Activated CD8-positive, alpha-beta memory T cell treated with anti-CD3 and anti-CD28 coated beads, Interleukin-2, amount 50 U/mL, for 4 hours (primary cell): ENCODE measurements at places on chromosomes 7 and 10.

DNA sequence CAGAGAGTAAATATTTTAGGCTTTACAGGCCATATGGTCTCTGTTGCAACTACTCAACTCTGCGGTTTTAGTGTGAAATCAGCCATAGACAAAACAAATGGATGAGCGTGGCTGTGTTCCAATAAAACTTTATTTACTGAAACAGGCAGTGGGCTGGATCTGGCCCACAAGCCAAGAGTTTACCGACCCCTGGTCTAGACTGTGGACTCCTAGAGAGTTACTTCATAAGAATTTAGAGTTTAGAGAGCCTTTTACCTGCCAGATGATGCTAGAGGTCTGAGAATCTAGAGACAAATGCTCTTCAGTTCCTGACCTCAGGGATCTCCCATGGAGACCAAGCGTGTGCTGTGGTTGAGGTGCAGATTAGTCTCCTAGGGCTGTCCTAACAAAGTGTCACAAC is 174.8 kb downstream of the PTEN start:
- DNase-seq = no peak

DNA sequence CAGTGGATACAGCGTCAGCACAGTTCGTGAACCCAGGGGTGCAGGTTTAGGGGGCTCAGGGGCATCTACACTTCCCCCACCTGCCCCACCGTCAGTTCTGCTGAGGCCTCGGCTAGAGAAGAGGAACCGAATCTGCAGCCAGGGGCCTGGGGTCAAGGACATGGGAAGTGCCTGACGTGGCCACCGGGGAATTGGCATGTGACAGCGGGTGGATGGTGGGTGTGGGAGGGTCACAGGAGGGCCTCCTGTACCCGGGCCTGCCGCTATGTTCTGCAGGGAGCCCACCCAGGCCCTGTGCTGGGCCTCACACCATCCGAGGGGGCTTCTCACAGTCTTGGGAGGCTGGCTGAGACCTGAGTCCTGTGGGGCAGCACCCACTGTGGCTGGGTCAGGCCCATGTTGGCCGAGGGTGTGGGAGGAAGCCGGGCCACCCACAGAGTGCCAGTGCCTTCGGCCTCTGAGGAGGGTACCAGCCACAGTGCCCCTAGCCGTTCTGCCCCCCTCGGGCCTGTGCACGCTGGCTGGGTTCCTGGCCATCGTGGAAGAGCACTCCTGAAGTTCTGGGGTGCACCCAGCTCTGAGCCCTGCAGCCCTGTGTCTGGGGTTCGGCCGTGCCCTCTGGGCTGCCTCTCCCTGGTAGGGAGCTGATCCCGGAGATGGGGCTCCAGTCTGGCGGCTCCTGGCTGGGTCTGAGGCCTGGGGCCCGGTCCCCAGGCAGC is 5.9 kb downstream of the TTYH3 start:
- no peak for DNase-seq

DNA sequence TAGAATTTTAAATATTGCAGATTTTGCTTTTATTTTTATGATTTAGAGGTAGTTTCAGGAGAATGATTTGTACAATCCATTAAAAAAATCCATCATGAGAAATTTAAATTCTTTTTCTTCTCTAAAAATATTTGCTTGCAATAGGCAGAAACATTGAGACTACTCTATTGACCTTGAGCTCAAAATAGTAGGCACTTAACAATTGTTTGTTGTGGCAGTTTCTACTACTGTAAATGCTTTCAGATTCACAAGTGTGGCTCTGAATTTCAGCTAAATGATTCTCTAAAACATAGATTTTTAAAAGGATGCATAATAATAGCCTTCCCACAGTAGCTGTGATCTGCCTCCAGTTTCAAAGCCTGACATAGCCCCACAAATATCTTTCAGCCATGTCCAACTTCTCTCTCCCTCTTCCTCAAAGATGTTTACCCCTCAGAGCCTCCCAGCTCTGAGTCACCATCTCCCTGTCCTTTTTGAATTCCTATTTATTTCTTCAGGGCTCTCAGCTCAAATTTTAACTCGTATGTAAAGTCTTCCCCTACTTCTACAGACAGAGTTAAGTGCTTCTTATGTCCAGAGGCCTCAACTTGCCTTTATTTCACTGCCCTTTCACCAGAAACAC is 160.5 kb downstream of the AOAH start:
- no peak for DNase-seq

DNA sequence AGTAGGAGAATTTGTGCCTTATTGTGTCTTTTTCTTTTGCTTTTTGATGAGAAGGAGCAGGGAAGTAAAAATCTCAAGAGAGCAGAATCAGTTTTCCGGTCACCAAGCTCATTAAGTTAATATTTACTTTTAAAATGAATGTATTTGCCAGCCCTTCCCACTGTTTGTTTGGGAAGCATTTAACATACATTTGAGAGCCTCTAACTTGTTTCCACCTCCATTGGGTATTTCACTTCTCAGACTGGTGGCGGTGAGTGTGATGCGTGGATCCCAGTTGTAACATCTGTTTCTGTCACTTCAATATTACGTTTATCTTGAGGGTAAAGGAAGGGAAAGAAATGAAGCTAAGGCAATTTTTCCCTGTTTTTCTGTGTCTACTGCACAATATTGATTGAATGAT is 22.8 kb downstream of the CDK14 start:
- no peak for DNase-seq

DNA sequence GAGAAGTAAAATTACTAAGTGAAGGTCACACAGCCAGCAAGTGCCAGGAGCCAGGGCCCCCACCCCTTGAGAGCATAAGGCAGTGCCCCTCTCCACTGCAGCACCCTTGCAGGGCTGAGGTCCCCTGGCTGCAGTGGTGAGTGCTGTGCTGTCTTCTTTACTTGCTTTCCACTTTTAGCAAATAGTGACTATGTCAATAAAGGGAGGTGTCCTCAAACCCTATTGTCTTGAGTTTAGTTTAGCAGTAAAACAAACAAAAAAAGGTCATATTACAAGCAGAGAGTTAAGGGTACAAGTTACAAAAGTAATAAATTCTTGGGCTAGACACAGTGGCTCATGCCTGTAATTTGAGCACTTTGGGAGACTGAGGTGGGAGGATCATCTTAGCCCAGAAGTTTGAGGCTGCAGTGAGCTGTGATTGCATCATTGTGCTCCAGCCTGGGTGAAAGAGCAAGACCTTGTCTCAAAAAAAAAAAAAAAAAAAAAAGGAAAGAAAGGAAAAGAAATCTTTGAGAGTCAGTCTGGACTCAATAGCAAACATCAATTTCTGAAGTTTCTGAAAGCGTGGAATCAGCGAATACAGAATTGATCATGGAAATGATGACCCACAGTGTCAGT is 39.0 kb upstream of the KIF5B start:
- DNase-seq = no peak

DNA sequence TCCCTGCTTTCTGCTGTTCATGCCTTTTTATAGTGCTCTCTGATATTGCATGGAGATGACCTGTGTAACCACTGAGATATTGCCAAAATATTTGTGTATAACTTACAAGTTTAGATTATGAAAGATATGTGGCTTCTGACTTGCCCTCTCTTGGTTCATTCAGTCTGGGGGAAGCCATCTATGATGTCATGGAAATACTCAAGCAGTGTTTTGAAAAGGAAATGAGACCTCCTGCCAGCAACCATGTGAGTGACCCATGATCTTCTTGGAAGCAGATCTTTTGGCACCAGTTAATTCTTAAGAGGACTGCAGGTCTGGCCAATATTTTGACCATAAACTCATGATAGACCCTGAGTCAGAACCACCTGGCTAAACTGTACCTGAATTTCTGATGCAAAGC is 183.0 kb downstream of the THSD7A start:
- DNase-seq = no peak

- no peak for DNase-seq
These were observed 91.0 kb upstream of the NFE2L3 start for GRCh38 chr7:26060733-26061677.

GRCh38 chr10:7773845-7774801 is 13.7 kb downstream of the KIN start:
- DNase-seq = no peak

GRCh38 chr7:158421361-158421760 is 166.3 kb downstream of the PTPRN2 start:
- no peak for DNase-seq

GRCh38 chr7:45606050-45606449 is 31.9 kb downstream of the ADCY1 start:
- no peak for DNase-seq

DNA sequence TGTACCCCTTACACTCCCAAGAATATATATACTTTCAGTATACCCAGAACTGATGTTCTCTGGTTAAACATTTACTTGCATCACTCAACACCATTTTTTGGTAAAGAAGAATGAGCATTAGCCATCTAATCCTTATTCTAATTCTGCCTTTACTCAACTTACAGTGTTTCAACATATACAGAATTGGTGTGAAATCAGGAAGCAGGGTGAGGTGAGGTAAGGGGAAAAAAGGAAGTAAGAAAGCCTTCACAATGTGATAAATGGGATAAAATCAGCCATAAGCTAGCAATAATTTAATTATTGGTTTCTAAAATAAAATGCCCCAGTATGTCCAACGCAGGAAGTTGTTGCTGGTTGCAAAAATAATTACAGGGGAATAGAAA is 605.4 kb downstream of the KCNMA1 start:
- DNase-seq = no peak

GRCh38 chr7:6271060-6271658 is 1.3 kb downstream of the CYTH3 start:
- DNase-seq = peak; percentile 41

DNA sequence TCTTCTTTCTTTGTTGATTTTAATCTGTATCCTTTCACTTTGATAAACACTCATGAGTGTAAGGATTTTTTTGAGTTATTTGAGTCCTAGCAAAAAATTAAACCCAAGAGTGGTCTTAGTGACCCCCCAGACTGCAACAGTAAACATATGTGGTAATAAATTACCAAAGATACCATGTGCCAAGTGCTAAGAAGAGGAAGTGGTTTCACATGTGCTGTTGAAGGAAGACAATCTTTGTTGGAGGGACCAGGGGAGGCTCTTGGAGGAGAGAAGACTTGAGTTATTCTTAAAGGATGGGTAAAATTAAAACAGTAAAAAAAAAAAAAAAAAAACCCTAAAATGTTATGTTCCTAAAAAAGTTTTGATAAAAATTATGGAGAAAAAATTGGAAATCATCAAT is 150.2 kb downstream of the SEC23IP start:
- DNase-seq = no peak

- no peak for DNase-seq
These were observed 201.6 kb downstream of the PARD3 start for GRCh38 chr10:34613491-34613890.

DNA sequence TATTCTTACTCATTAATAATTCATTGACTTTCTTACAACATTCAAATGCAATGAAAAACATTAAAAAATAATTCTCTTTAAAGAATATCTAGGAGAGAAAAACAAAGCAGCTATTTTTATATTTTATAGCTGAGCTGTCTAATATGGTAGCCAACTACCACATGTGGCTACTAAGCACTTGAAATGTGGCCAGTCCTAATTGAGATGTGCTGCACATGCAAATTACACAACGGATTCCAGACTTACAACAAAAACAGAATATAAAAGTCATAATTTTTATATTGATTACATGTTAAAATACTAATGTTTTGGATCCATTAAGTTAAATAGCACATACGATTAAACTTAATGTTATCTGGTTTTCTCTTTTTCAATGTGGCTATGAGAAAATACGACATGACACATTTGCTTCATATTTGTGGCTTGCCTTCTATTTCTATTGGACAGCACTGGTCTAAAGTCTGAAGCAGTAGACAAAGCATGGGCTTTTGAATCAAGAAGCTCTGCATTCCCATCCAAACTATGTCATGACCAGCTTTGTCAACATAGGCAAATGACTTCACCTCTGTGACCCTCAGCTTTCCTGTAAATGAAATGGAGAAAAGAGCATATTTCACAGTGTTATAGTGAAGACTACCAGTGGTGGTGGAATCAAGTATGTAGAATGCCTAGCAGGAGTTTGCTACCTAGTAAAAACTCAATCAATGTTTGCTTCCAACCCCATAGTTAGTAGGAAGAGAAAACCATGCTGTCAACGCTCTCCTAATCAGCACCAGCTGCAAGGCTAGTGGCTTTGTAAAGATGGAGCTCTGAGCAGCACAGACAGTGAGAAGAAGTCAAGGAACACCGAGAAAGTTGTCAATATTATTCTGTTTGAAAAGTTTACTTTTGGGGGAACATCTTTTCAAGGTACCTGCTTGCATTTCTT is 37.1 kb upstream of the GDF10 start:
- no peak for DNase-seq

- DNase-seq = no peak
These were observed 741 bp downstream of the PRAP1 start for GRCh38 chr10:133347710-133348517.

- no peak for DNase-seq
These were observed 22.7 kb downstream of the ZNF22 start for GRCh38 chr10:45023426-45023825.

DNA sequence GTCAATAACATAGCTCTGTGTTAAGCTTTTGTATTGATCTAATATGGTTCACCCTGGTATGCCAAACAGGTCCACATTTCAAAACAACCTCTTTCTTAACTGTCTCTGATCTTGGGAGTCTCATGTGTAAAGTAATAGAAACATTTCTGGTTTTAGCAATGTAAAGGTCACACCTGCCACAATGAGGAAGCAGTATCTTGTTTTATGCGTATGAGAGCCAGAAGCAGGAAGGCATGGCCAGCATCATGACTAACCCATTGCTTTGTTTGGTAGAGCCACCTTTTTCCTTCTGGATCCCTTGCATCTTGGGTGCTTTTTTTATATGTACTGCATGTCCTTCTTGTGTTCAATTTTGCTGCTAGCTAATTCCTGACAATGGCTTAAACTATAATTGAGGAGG is 411.3 kb upstream of the SEMA3C start:
- no peak for DNase-seq

DNA sequence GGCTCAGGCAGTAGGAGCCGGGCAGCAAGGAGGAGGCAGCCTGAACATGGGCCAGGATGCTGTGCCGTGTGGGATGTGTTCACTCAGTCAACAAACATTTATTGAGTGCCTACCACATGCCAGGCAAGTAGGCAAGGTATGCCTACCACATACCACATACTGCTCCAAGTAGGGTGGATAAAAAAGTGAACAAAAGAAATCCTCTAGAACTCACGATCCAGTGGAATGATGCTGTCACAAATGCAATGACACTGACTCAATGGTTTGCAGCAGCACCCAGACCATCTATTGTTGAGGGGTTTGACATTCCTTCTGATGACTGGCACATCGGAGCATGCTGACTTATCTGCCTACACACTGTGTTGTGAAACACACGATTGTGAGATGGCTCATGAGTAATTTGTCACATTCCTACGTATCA is 413.5 kb downstream of the NRG3 start:
- no peak for DNase-seq

DNA sequence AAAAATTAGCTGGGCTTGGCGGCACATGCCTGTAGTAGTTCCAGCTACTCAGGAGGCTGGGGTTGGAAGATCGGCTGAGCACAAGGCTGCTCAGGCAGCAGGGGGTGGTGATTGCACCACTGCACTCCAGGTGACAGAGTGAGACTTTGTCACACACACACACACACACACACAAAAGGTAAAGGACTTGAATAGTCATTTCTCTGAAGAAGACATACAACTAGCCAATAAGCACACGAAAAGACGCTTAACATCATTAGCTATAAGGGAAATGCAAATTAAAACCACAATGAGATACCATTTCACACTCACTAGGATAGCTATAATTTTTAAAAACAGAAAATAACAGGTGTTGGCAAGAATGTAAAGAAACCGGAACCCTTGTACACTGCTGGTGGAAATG is 48.6 kb downstream of the HIP1 start:
- DNase-seq = no peak

GRCh38 chr10:113690749-113691148 is 11.0 kb downstream of the CASP7 start:
- no peak for DNase-seq
